MM.1S (cell line): ENCODE measurements at places on chromosomes 4 and X.

GRCh38 chr4:122705547-122706117 is 26.9 kb upstream of the BBS12 start:
- H3K27ac ChIP-seq: no peak overlapping the region
- no peak for DNase-seq
- H3K36me3 ChIP-seq: no peaks in the 10 kb centered on the region
- H3K4me3 ChIP-seq: no peak overlapping the region

DNA sequence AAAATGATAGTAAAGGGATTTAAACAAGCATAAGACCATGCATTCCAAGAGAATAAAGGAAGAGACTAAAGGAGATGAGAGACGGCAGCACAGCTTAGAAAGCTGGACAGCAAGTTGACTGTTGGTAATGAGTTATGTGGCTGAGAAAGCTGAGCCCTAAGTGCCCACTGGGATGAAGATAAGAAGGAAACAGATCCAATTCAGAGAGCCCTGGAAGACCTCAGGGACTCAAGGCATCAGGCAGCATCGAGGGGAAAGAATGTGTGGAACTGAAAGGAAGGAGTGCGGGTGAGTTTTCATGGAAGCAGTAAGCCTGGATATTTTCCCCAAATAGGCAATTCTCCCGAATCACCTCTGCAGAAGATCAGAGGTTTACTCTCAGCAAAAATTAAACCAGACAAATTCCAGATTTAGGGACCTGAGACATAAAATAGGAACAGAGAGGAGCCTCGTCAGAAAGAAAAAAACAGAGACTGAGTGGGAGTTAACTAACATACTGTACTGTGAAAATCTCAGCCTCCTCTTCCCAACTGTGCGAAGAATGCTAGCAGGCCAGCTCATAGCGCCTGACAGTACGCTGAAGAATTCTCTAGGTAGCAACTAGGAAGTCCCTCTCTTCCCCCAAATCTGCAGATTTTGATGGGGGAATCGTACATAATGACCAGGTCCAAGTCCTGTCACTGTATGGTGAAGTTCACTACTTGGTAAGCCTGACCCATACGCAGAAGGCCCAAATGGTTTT is 187.7 kb upstream of the TAPT1 start:
- DNase-seq: no peak
- H3K27ac ChIP-seq: no peak overlapping the region
- H3K4me1 ChIP-seq: no peaks in the 10 kb centered on the region
- no peaks in the 10 kb centered on the region for H3K36me3 ChIP-seq

DNA sequence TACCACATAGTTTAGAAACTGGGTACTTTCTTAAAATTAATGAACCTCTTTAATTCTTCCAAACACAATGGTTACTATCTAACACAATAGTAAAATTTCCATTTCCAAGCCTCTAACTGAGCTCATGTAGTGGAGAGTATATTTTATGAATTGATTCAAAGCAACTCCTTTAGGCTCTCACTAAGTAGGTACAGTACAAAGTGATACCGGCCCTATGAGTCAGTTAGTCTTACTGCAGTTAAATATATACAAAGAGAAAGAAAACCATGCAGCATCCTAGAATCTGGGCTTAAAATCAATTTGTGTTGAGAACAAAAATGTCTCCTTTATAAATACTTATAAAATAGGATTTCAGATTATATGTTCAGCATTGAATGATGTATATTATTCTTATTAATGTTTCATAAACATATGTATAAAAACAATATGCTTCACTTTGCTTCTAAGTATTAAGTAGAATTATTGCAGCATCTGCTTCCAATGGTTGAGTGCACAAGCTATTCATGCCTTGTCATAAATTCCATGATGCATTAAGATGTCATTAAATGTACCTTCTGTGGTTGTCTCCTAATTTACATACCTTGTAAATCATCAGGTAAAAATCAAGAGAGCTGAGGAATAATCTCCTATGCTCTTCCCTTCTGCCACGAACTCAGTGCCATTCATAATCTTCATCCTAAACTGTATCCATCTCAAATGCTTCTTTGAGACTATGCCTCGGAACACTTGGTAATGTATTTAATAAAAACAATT is 1037.8 kb downstream of the STPG2 start:
- no peak overlapping the region for H3K27ac ChIP-seq
- H3K36me3 ChIP-seq: no peaks in the 10 kb centered on the region
- no peak for DNase-seq
- H3K4me1 ChIP-seq: no peaks in the 10 kb centered on the region
- H3K27me3 ChIP-seq: no peaks in the 10 kb centered on the region

- no peaks in the 10 kb centered on the region for H3K4me1 ChIP-seq
- no peaks in the 10 kb centered on the region for H3K27me3 ChIP-seq
- no peaks in the 10 kb centered on the region for H3K36me3 ChIP-seq
Measured at GRCh38 chr4:143270256-143270838, 66.3 kb upstream of the GAB1 start.

GRCh38 chrX:66193821-66194220 is 29.8 kb downstream of the HEPH start:
- no peak overlapping the region for H3K27ac ChIP-seq
- no peaks in the 10 kb centered on the region for H3K27me3 ChIP-seq
- no peaks in the 10 kb centered on the region for H3K4me1 ChIP-seq
- H3K36me3 ChIP-seq: no peaks in the 10 kb centered on the region
- no peak for DNase-seq

DNA sequence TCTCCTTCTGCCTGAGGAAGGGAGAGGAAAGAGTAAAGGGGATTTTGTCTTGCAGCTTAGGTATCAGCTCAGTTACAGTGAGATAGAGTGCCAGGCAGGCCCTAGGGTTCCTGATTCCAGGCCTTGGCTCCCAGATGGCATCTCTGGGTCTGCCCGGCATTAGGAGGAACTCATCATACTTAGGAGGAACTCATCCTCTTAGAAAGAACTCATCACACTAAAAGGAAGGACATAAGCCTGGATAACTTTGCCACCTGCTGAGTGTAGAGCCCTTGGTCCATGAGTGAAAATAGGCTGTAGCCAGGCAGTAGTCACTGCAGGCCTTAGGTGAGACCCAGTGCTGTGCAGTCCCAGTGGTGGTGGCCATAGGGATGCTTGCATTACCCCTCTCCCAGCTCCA is 367.1 kb downstream of the PACRGL start:
- no peaks in the 10 kb centered on the region for H3K36me3 ChIP-seq
- H3K27me3 ChIP-seq: no peaks in the 10 kb centered on the region
- no peak overlapping the region for H3K27ac ChIP-seq
- no peak overlapping the region for H3K4me3 ChIP-seq

DNA sequence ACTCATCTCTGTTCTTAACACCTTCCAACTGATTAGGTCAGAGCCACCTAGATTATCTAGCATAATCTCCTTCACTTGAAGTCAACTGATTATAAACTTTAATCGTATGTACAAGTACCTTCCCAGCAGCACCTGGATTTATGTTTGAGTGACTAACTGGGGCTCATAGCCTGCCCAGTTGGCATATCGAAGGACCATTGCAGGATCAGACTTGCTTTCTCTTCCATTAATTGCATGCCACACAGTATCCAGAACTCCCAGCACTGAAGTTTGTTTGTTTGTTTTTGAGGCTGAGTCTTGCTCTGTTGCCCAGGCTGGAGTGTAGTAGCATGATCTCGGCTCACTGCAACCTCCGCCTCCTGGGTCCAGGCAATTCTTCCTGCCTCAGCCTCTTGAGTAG is 27.9 kb downstream of the GRK4 start:
- no peak overlapping the region for H3K27ac ChIP-seq
- no peaks in the 10 kb centered on the region for H3K36me3 ChIP-seq
- H3K27me3 ChIP-seq: no peaks in the 10 kb centered on the region

GRCh38 chr4:149897783-149898182 is 82.1 kb upstream of the IQCM start:
- H3K36me3 ChIP-seq: no peaks in the 10 kb centered on the region
- H3K4me1 ChIP-seq: no peaks in the 10 kb centered on the region
- H3K27me3 ChIP-seq: no peaks in the 10 kb centered on the region
- H3K27ac ChIP-seq: no peak overlapping the region
- peak; percentile 17 for DNase-seq
- H3K4me3 ChIP-seq: no peak overlapping the region

- H3K36me3 ChIP-seq: no peaks in the 10 kb centered on the region
- no peak overlapping the region for H3K4me3 ChIP-seq
- H3K27me3 ChIP-seq: no peaks in the 10 kb centered on the region
- no peaks in the 10 kb centered on the region for H3K4me1 ChIP-seq
Measured at GRCh38 chr4:73277201-73277600, 18.6 kb upstream of the ANKRD17 start.

GRCh38 chr4:69896530-69897116 is 34.2 kb upstream of the CSN1S1 start:
- H3K4me3 ChIP-seq: no peak overlapping the region
- H3K4me1 ChIP-seq: no peaks in the 10 kb centered on the region
- H3K27me3 ChIP-seq: no peaks in the 10 kb centered on the region
- peak; percentile 13 for DNase-seq

DNA sequence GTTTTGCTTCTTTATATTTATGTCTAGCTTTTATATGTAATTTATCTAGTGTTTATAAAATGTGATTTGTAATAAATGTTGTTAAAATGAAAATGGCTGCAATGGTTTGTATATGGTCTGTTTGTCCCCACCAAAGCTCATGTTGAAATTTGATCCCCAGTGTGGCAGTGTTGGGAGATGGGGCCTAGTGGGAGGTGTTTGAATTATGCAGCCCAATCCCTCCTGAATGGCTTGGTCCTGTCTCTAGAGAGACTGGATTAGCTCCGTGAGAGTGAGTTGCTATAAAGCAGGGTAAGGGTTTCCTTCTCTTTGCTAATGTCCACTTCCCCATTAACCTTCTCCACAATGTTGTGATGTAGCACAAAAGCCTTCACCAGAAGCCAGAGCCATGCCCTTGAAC is 30.0 kb upstream of the JADE3 start:
- DNase-seq: no peak
- no peak overlapping the region for H3K4me3 ChIP-seq
- H3K4me1 ChIP-seq: peaks cover 4% of the 10 kb centered on the region; the same call in 1 of the 2 replicates
- H3K36me3 ChIP-seq: no peaks in the 10 kb centered on the region
- no peaks in the 10 kb centered on the region for H3K27me3 ChIP-seq
- H3K27ac ChIP-seq: no peak overlapping the region

- H3K27ac ChIP-seq: no peak overlapping the region
- DNase-seq: no peak
- no peak overlapping the region for H3K4me3 ChIP-seq
- H3K27me3 ChIP-seq: no peaks in the 10 kb centered on the region
- no peaks in the 10 kb centered on the region for H3K4me1 ChIP-seq
Measured at GRCh38 chr4:132384709-132385108, 764.4 kb upstream of the PCDH10 start.

DNA sequence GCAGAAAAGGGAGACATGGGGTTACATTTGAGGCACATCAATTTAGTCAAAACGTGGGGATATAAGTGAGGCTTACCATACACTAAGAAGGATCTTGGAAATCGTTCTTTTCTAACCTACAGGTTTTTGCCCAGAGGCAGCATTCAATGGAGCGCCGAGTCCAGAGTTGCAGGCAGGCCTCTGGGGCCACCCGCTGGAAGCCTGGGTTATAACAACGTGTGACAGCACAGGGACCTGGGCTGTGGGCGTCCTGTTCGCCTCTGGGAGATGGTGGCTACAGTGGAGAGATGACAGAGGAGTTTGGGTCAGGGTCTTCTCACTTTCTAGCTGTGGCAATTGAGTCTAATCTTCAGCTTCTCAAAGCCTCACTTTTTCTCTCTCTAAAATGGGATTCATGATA is 53.9 kb downstream of the ENPP6 start:
- no peak overlapping the region for H3K4me3 ChIP-seq
- no peak for DNase-seq
- no peak overlapping the region for H3K27ac ChIP-seq
- no peaks in the 10 kb centered on the region for H3K27me3 ChIP-seq
- no peaks in the 10 kb centered on the region for H3K36me3 ChIP-seq
- no peaks in the 10 kb centered on the region; the same call in 1 of the 2 replicates for H3K4me1 ChIP-seq

GRCh38 chr4:65393078-65393477 is 277.2 kb downstream of the EPHA5 start:
- peak; percentile 89 for DNase-seq
- H3K27me3 ChIP-seq: no peaks in the 10 kb centered on the region
- no peaks in the 10 kb centered on the region for H3K36me3 ChIP-seq
- peaks cover 16% of the 10 kb centered on the region for H3K4me1 ChIP-seq

- no peaks in the 10 kb centered on the region for H3K27me3 ChIP-seq
- no peaks in the 10 kb centered on the region for H3K4me1 ChIP-seq
- H3K36me3 ChIP-seq: no peaks in the 10 kb centered on the region
- peak; percentile 20 for DNase-seq
- H3K27ac ChIP-seq: no peak overlapping the region
- H3K4me3 ChIP-seq: no peak overlapping the region
Measured at GRCh38 chrX:15761564-15762191, 23.6 kb downstream of the CA5B start.

DNA sequence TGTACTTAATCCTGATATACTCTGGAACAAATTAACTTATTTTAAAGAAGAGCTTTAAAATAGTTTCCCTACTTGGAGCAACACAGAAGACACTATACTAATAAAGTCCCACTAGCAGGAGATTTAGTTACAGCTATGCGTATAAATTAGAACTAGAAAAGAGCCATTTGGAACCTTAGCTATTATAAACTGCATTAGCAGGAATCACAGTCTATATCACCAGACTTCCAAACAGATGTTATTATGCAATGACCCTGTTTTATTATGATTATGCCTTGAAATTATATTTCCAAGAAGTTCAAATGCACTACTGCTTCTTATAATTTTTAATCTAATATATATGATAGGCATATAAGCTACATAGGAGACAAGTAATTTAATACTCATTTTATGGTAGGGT is 95.5 kb upstream of the WDR44 start:
- H3K4me3 ChIP-seq: no peak overlapping the region
- H3K4me1 ChIP-seq: no peaks in the 10 kb centered on the region
- no peak for DNase-seq
- H3K27me3 ChIP-seq: no peaks in the 10 kb centered on the region
- no peaks in the 10 kb centered on the region for H3K36me3 ChIP-seq
- no peak overlapping the region for H3K27ac ChIP-seq

DNA sequence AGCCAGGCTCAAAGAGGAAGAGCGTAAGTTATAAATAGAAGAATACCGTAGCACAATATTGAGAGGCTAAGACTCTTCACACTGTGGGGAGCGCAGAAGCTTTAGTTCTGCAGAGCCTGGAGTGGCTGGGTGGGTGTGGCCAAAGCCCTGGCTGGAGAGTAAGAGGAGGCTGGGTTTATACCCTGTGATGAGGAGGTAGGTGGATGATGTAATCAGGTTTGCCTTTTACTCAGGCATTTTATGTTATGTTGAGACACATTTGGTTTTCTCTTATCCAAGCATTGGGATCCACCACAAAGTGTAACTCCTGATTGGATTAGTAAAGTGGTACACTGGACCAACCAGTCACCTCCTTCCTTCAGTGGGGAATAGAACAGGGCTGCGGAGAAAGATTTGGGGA is 13.9 kb downstream of the CDS1 start:
- no peaks in the 10 kb centered on the region for H3K27me3 ChIP-seq
- no peak overlapping the region for H3K4me3 ChIP-seq
- H3K36me3 ChIP-seq: no peaks in the 10 kb centered on the region
- H3K4me1 ChIP-seq: no peaks in the 10 kb centered on the region
- DNase-seq: no peak

DNA sequence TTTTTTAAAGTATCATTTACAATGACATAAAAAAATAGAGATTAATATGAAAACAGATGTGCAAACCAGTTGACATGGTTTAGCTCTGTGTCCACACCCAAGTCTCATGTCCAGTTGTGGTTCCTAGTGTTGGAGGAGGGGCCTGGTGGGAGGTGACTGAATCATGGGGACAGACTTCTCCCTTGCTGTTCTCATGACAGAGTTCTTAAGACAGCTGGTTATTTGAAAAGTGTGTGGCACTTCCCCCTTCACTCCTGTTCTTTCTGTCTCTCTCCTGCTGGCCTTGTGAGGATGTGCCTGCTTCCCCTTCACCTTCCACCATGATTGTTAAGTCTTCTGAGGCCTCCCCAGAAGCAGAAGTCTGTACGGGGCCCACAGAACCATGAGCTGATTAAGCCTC is 23.8 kb downstream of the CNOT6L start:
- no peak overlapping the region for H3K27ac ChIP-seq
- no peak overlapping the region for H3K4me3 ChIP-seq
- no peaks in the 10 kb centered on the region; the same call in 1 of the 2 replicates for H3K36me3 ChIP-seq
